ENCODE measurements at places on chromosomes 4 and X. TPM values are rescaled to one million over a fixed set of nuclear protein-coding genes. Genes with fewer than 3 reads are reported as not detected.

Gene MTNR1A
- not detected for total RNA-seq

Gene MSANTD1
- 0.36 TPM for total RNA-seq

Gene MAGEA1
- not detected for total RNA-seq

Gene GPR50
- not detected for total RNA-seq

Gene AR
- total RNA-seq: 6.6 TPM
